EH (cell line): ENCODE measurements at places on chromosomes 3 and 15.

DNA sequence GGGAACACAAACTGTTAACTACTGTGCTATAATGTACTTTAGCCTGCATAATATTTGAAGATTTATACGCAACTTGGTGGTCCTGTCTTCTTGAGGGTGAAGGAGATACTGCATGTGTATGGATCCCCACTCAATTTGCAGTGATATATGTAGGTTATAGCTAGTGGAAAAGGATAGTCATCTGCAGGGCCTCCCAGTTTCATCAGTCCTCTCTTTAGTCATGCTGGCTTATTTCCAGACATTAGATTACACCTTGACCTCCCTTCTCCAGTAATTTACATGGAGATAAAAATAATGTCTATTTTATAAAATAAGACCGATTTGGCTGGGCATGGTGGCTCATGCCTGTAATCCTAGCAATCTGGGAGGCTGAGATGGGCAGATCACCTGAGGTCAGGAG lies 3.7 kb downstream of the NR1D2 start:
- DNase-seq: peak; percentile 20

GRCh38 chr3:165346503-165346902 lies 150.3 kb upstream of the SLITRK3 start:
- DNase-seq: no peak

DNA sequence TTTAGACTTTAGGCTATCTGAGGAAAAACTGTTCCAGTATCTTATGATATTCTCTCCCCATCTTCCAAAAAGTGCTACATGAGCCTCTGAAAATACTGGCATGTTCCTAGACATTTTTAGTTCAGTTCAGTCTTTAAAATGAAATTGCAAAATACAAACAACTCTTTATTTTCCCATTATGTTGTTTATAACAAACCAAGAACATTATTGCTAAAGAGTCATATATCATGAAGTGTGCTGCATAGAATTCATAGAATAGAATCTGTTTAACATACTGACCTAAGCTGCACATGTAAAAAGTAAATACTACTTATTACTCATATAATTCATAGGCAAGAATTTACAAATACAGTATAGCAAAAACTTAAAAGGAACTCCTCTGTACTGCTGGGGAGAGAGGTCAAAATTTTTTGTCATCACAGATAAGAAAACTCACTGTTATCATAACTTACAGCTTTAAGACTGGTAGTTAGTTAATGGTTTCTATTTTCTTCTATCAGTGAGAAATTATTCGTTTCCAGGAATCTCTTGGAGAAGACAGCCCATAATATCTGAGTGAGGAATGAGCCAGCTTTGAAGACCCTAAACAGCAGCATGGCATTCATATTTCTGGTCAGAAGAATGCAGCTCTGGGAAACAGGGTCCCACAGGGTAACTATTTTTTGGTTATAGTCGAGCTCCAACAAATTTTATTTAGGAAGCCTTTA lies 32.2 kb downstream of the FILIP1L start:
- DNase-seq: no peak

DNA sequence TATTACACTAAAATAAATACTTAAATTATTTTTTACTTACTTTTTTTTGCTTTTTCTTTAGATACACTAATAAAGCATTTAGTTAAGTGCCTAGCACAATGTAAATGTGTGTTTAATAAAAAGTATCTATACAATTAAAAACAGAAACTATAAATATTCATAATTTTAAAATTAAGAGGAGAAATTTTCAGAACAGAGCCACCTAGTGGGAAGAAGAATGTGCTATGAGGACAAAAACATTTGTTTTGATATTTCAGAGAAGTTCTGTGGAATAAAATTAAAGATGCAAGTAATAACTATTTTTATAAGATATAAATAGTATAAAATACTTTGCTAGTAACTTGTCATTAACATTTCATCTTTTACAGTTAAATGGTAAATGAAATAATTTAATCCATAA lies 33.6 kb upstream of the PLSCR5 start:
- no peak for DNase-seq

- no peak for DNase-seq
Measured at GRCh38 chr3:197023241-197023997, 6.2 kb downstream of the MELTF start.

- DNase-seq: no peak
Measured at GRCh38 chr3:46468753-46469600, 4.3 kb upstream of the LTF start.

DNA sequence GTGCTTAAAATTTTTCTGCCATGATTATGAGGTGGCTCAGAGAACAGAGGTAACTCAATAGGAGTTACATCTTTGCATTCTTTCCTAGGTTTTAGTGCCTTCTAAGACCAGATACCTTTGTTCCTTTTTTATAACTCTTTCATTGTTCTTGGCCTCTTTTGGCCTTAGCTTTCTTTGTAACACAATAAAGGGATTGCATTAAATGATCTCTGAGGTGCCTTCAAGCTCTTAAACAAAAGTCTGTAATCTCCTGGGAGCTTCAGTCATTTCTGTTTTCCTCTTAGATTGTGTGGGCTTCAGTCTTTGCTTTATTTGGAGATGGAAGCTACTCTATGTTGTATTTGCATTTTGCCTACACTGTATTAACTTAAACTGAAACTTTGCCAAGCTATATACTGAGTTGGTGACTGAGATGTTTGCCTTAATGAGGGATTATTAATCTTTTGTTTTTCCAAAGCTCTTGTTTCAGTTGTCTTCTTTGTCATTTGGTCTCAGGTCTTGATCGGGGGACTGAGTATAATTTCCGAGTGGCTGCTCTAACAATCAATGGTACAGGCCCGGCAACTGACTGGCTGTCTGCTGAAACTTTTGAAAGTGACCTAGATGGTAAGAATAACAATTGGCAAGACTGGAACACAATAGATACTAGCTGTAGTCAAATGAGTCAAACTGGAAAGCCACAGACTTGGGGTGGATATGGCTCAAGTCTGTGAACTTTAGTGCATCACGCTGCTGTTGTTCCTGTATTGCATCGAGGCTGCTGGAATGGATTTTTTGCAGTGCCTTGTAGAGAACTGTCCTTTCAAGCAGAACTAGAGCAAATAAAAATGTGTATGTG lies 110.3 kb downstream of the HCN4 start:
- no peak for DNase-seq

GRCh38 chr3:147301781-147302180 lies 104.6 kb downstream of the ZIC4 start:
- no peak for DNase-seq

- no peak for DNase-seq
Measured at GRCh38 chr3:166864473-166865467, 515.3 kb downstream of the ZBBX start.

- DNase-seq: peak; percentile 75
Measured at GRCh38 chr3:131535596-131535995, 32.8 kb upstream of the MRPL3 start.

- peak; percentile 98 for DNase-seq
Measured at GRCh38 chr3:31004025-31004678, 109.7 kb upstream of the GADL1 start.

DNA sequence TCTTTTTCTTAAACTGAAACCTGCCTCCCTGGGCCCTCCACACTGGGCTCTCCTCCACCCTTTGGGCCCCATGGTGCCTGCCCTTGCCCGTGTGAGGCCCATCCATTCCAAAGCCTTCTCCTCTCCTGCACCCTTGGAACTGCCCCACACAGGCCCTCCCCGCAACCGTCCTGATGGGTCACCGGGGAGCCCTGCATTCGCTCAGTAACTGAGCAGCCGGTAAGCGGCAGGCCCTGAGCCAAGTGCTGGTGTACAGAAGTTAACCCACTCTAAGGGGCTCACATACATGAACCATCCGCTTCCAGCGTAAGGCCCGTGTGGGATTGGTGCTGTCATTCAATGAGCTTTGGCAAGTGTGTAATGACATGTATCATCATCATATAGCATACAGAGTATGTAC lies 5.4 kb upstream of the LRRC15 start:
- no peak for DNase-seq

DNA sequence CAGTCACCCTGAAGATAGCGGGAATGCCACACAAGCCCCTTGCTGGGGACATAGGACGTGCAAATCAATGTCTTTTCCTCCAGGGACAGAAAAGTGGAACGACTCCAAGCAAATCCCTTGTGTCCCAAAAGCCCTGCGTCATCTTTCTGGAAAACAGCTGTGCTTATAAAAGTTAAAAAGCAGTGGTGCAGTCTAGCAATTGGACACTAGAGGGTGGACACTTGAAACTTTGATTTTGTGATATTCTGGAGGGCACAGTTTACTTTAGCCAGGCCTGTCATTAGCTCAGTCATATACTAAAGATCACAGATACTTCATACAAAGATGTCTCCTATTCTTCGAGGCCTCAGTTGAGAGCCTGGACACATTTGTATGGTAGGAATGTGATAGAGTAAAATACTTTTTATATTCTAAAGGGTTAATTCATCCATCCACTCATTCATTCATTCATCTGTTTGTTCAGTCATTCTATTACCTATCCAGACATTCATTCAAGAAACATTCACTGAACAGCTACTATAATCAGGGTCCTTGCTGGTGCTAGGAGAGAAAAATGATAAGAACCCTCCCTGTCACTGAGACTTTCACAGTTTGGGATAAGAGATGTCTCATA lies 63.8 kb upstream of the ANKRD34C start:
- peak; percentile 7 for DNase-seq

- DNase-seq: peak; percentile 2
Measured at GRCh38 chr15:67296188-67296587, 41.6 kb downstream of the IQCH start.

GRCh38 chr3:173588556-173588955 lies 191.0 kb downstream of the NLGN1 start:
- DNase-seq: peak; percentile 9

GRCh38 chr3:94082391-94082937 lies 19.6 kb downstream of the NSUN3 start:
- DNase-seq: no peak

GRCh38 chr15:81407718-81408117 lies 33.7 kb upstream of the TMC3 start:
- no peak for DNase-seq

GRCh38 chr3:59460068-59460467 lies 410.2 kb upstream of the CFAP20DC start:
- no peak for DNase-seq

- DNase-seq: no peak
Measured at GRCh38 chr15:34783431-34783830, 11.9 kb downstream of the ACTC1 start.

- DNase-seq: no peak
Measured at GRCh38 chr3:186167646-186168395, 58.9 kb upstream of the ETV5 start.

DNA sequence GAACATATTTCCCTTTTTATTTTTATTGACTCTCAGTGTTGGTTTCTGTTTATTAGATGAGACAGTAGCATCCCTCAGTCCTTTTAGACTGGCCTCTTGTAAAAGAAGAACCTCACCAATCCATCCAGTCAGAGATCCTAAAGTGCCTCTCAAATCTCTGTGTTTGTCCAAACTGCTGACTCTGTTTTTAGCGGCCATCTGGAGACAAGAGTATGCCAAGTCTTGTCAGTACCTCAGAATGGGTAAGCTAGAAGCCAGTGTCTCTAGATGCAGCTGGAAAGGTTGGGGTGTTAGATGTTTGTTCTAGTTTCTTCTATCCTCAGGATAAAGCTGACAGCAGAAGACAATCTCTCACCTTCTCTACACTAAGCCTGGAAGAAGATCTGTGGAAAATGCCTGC lies 537.7 kb upstream of the ZNF385D start:
- DNase-seq: no peak

DNA sequence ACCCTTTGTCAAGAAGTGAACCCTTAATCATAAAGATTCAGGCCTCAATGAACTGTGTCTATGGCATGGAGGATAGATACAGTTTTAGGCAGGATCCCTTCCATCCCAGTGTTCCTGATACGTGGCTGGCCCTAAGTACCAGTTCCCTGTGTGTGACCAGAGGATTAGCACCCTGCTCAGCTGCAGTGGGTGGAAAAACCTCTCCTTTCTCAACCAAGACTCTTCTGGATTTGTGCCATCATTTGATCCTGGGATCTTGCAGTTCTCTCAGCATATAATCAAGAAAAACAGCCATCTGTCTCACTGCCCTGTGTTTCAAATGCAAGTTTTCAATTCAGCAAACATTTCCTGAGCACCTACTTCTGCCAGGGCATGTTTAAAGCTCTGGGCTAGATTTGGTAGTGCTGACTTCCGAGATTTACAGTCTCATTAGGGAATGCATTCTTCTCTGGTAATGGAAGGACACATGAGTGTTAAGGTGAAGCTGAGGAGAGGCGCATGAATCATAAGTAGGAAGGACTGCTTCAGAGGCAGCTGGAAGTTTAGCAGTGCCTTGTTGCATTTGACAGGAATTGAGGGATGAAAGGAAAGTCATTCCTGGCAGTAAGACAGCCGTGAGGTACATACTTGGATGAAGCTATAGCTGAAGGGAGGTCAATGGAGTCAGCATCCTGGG lies 388.3 kb downstream of the MFSD1 start:
- DNase-seq: peak; percentile 81

- no peak for DNase-seq
Measured at GRCh38 chr15:90053685-90054466, 48.4 kb downstream of the IDH2 start.

- no peak for DNase-seq
Measured at GRCh38 chr15:34654625-34655024, 71.2 kb upstream of the GOLGA8B start.

DNA sequence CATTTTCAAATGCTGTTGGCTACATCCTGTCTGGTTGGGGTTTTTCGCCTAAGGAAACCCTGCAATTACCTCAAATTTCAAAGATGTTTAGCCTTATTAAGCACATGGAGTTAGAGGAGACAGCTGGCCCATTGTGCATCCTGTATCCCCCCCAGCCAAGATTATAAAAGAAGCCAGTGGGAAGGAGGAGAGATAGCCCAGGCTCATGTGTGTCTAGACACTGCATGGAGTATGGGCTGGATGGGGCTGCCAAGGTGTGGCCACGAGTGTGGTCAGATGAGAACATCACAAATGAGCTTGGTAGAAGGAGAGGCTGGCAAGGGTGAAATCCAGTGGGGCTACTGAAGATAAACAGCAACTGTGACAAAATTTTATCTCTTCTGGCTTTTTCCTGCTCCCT lies 270.0 kb upstream of the TBC1D5 start:
- no peak for DNase-seq

- no peak for DNase-seq
Measured at GRCh38 chr3:63880653-63881052, 17.0 kb downstream of the ATXN7 start.

- peak; percentile 68 for DNase-seq
Measured at GRCh38 chr3:57060089-57060821, at the start of gene SPATA12. TSS of gene SPATA12 (plus strand) at chr3:57060664. CDS start at chr3:57073695, 13,031 bp downstream.

- no peak for DNase-seq
Measured at GRCh38 chr3:37956723-37957538, 33.7 kb upstream of the VILL start.

DNA sequence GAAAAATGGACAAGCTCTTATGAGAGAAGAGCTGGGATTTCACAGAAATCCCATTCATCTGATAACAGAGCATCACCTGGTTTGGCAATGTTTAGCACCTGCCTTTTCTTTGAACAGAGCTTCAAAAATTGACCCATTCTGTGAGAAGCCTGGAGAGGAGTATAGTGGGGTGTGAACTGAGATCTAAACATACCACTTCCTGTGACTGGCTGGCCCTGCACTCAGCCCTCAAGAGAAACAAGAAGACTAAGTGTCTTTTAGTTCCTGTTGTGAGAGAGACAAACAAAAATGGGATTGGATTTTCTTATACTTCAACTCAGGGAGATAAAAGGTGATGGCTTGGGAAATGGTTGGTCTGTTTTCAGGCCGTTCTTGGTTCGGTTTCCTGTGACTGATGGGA lies 1060.2 kb downstream of the ROBO1 start:
- DNase-seq: no peak
